NCI-H345 (cell line): ENCODE measurements at places on chromosomes 6 and 20.
A peak's percentile ranks its signal among the peaks of the same experiment; 100 is the strongest.

DNA sequence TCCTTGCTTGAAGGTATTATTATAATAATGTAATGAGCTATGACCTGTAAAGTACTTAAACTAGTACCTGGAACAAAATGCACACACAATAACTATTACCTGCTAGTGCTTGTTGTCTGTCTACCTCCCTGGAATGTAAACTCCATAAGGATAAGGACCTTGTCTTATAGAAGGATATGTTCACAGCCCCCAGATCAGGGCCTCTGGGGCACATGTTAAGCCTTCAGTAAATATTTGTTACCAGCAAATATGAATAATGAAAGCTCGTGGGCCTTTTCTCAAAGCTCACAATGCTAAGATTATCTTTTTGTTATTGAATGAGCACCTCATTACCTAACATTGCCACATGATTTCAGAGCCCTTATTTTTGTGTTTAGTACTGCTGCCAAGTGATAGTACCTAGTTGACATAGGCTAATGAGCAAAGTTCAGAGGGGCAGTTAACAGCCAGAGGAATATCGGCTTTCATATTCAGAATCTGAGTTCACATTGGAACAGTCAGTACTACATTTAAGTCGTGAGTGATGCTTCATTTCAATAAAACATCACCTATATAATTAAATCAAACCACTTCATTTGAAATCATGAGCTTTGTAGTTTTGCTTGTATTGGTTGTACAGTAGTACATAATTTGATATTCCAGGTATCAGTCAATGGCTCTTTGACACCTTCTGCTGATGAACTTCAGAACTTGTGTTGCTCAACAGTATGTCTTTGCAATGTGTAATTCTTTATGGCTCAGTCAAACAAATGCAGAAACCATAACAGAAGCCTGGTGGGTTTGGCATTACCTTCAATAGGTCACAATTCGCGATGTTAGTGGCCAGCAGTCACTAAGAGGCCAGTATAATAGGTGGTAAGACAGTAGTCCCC, 11.8 kb upstream of the SMLR1 start:
- DNase-seq = no peak

DNA sequence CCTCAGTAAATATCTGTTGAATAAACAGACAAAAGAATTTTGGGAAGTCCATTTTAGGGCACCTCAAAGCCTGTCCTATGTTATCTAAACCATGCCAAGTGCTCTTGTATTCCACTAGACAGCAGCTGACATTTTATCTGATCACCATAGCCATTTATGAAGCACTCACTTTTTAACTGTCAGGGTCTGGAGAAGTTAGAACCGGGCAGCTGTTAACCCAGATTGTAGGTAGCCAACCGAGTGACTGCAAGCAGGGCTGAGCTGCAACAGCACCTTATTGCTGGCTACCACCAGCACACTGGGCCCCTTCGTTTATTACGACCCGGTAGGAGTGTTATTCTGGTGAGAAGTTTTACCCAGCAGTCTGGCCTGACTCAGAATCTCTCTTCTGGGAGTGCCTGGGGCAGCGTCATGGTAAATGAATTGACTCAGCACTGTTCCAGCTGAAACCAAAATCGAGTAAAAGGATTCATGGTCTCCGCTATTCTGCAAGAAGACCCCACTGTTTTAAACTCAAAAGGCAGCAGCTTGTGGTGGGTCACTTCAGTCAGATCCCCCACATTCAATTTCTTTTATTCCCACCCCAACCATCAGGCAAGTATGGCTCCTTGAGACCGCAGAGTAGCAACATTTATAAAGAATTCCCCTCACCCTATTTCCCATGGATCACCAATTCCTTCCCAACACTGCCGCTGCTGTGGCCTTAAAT, 1.7 kb downstream of the UBE2V1 start:
- DNase-seq = no peak

- peak; percentile 77 for DNase-seq
These were observed 190.2 kb downstream of the TSHZ2 start for GRCh38 chr20:53162251-53162835.

GRCh38 chr6:13094781-13095425, 233.4 kb downstream of the TBC1D7 start:
- no peak for DNase-seq
